Esophagus squamous epithelium (tissue), 5 donors: ENCODE measurements at places on chromosomes 11 and 22. TPM values are rescaled to one million over a fixed set of nuclear protein-coding genes. Genes with fewer than 3 reads are reported as not detected.

DNA sequence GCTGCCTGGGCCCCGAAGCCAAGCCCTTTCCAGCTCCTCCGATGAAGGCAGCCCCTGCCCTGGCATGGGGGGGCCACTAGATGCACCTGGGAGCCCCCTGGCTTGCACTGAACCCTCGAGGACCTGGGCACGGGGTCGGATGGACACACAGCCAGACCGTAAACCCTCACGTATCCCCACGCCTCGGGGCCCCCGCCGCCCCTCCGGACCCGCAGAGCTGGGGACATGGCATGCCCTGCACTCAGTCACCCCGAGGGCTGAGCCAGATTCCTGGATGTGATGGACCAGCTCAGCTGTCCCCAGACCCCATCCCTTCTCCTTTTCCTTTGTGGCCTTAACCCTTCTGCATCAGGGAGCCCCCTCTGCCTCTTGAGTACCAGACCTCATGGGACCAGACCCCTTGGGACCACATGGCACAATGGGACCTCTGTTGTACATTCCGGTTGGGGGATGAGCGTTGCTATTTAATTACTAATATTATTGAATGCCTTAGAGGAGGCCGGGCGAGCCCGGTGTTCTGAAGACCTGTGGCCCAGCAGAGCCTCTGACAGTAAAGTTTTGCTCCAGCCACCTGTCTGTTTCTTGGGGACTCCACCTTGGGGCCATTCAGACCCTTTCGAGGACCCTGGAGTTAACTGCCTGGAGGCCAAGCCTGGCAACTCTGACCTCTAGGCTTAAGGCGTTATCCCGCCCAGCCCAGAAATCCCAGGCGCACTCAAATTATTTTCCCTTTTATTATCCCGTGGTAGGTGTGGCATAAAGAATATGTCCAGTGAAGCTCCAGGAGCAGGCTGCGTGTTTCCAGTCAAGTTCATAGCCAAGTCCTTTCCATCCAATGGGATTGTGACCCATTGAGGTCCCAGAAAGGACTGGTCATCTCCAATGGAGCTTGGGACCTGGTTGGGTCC is 3.0 kb downstream of the RASL10A start:
- H3K27me3 ChIP-seq: peaks cover 8% of the 10 kb centered on the region
- H3K4me1 ChIP-seq: peaks cover 66% of the 10 kb centered on the region
- DNase-seq: no peak
- peak overlapping the region; percentile 91 for H3K27ac ChIP-seq
- H3K4me3 ChIP-seq: no peak overlapping the region
- peaks cover 9% of the 10 kb centered on the region for H3K36me3 ChIP-seq

DNA sequence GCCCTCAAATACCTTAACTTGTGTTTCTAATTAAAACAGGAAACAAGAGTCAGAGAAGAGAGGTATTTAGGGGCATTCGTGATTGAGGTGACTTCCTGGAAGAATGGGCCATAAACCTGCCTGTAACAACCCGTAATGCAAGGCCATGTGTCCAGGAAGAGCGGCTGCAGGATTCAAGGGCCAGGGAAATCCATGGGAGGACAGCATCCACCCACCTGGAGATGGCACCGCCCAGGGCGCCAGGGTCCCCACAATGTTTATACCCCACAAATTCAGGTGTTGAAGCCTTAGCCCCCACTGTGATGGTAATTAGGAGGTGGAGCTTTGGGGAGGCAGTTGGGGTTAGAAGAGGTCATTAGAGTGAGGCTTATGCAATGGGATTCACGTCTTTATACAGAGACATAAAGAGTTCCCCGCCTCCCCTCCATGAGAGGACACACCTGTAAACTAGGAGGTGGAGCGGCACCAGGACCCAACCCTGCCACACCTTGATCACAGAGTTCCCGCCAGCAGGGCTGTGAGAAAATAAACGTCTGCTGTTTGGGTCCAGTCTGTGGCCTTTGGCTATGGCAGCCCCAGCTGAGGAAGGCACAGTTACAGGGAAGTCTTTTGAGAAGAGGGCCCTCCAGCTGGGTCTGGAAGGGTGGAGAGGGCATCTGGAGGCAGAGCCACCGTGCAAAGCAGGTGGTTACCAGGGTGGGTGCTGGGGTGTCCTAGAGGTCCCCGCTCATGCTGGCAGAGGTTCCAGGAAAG is 1394.3 kb downstream of the TBC1D22A start:
- H3K4me3 ChIP-seq: no peak overlapping the region
- DNase-seq: no peak
- no peaks in the 10 kb centered on the region for H3K4me1 ChIP-seq

DNA sequence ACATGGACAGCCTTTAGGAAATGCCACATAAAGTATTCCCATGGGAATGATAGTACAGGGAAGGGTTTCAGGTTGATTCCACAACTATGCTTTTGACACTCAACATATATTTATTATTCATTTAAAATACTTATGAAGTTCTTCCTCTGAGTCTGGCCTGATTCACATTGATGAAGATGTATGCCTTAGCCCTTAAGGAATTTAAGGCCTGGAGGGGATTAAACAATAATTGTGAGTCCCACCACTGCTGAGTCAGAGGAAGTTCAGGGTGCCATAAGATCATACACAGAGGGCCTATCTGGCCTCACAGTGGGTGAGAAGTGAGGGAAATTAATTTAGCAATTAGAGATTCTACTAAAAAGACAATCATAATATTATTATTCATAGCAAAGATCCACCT is 161.1 kb upstream of the SNX19 start:
- no peak overlapping the region for H3K27ac ChIP-seq
- no peaks in the 10 kb centered on the region for H3K4me1 ChIP-seq
- H3K36me3 ChIP-seq: no peaks in the 10 kb centered on the region
- DNase-seq: no peak

- no peaks in the 10 kb centered on the region for H3K4me1 ChIP-seq
- no peak overlapping the region for H3K4me3 ChIP-seq
- no peak overlapping the region for H3K27ac ChIP-seq
- peaks cover 2% of the 10 kb centered on the region for H3K27me3 ChIP-seq
Measured at GRCh38 chr22:18103527-18104269, 6.9 kb upstream of the TUBA8 start.

DNA sequence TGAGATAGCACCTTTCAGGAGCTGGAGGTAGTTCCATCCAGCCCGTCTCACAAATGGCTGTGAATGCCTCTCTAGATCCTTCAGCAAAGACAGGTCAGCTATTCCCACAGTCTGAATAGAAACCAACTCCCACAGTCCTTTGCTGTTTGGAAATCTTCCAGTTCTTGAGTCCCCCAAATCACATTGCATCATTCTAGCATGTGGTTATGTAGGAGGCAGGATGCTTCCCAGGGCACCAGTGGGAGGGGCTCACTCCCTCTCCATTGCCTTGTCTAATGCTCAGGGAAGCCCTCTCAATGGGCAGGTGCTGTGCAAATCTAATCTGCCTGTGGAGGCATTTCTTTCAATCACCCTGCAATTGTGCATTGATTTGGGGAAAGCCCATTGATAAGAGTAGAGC is 14.6 kb downstream of the NAV2 start:
- H3K4me1 ChIP-seq: peaks cover 22% of the 10 kb centered on the region
- no peak overlapping the region for H3K4me3 ChIP-seq
- no peak overlapping the region for H3K27ac ChIP-seq
- H3K36me3 ChIP-seq: no peaks in the 10 kb centered on the region
- no peak for DNase-seq

GRCh38 chr11:132158091-132158490 is 787.7 kb downstream of the NTM start:
- no peaks in the 10 kb centered on the region for H3K36me3 ChIP-seq
- no peaks in the 10 kb centered on the region for H3K4me1 ChIP-seq
- H3K27ac ChIP-seq: no peak overlapping the region
- DNase-seq: no peak
- no peaks in the 10 kb centered on the region for H3K27me3 ChIP-seq

DNA sequence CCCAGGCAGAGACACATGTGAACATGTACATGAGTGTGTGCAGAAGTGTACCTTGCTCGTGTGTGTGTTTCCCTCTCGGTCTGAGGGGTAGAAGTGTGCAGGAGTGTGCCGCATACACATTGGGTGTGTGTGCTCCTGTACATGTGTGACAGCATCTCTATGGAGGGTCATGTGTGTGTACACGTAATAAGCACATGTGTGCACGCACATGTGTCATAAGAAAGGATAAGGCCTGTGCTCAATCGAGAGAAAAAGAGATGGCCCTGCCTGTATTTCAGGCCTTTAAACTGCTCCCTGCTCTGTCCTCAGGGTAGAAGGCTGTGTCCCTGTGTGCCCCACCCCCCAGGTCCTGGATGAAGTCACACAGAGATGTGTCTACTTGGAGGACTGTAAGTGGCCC is 61.8 kb downstream of the OTOG start:
- no peak overlapping the region for H3K4me3 ChIP-seq
- no peak overlapping the region for H3K27ac ChIP-seq
- H3K4me1 ChIP-seq: no peaks in the 10 kb centered on the region

DNA sequence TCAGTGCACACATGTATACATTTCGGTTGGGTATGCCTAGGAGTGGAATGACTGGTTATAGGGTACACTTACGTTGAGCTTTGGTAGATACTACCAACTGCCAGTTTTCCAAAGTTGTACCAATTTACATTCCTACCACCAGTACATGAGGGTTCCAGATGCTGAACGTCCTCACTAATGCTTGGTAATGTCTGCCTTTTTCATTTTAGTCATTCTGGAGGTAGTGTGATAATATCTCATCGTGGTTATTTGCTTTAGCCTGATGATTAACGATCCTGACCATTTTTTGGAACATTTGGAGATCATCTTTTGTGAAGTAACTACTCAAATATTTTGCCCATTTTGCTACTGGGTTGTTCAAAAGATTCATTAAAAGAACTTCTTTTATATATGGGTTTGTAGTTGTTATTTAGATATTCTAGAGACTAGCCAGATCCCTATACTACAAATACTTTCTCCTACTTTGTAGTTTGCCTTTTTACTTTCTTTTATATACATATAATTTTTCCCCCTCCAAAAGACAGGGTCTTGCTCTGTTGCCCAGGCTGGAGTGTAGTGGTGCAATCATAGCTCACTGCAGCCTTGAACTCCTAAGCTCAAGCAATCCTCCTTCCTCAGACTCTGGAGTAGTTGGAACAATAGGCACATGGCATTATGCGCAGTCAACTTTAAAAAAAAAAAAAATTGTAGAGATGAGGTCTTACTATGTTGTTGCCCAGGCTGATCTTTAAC is 62.1 kb downstream of the RBFOX2 start:
- DNase-seq: no peak
- no peak overlapping the region for H3K27ac ChIP-seq
- H3K4me1 ChIP-seq: peaks cover 42% of the 10 kb centered on the region
- H3K4me3 ChIP-seq: no peak overlapping the region
- H3K27me3 ChIP-seq: no peaks in the 10 kb centered on the region

- H3K4me1 ChIP-seq: peaks cover 86% of the 10 kb centered on the region
- DNase-seq: no peak
- H3K36me3 ChIP-seq: no peaks in the 10 kb centered on the region
Measured at GRCh38 chr22:30324014-30324730, 2.6 kb downstream of the TBC1D10A start.

DNA sequence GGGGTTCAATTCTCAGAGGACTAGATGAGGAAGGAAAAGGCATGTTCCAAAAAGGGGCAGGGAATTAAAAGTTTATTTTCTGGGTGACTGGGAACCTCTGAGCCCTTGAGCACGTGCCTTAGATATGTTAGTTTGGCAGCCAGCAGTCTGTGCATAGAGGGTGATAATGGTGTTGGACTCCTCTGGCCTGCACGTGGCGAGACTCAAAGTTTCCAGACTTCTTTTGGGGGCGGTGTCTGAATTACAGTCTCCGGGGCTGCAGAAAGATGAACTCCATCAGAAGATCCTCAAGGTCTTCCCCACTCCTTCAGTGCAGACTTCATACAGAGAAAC is 861 bp upstream of the ZNRF3 start:
- H3K36me3 ChIP-seq: no peaks in the 10 kb centered on the region
- no peak for DNase-seq
- H3K27me3 ChIP-seq: no peaks in the 10 kb centered on the region
- H3K4me1 ChIP-seq: peaks cover 14% of the 10 kb centered on the region

DNA sequence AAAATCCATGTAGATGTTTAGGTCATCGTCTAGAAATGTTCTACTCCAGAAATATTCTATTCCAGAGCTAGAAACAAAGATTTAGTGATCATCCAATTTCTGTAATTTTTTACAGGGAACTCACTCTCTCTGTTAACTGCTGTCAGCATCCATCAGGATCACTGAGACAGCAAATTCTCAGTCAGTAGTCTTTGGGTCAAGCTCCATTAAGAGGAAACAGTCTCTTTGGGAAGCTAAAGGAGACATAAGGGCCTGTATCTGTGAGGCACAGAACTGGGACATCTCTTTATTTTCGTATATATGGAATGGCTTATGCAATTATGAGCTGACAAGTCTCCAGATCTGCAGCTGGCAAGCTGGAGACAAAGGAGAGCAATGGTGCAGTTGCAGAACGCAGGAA is 48.3 kb downstream of the PIK3C2A start:
- H3K4me3 ChIP-seq: no peak overlapping the region
- H3K36me3 ChIP-seq: no peaks in the 10 kb centered on the region
- H3K27ac ChIP-seq: no peak overlapping the region
- H3K4me1 ChIP-seq: no peaks in the 10 kb centered on the region

DNA sequence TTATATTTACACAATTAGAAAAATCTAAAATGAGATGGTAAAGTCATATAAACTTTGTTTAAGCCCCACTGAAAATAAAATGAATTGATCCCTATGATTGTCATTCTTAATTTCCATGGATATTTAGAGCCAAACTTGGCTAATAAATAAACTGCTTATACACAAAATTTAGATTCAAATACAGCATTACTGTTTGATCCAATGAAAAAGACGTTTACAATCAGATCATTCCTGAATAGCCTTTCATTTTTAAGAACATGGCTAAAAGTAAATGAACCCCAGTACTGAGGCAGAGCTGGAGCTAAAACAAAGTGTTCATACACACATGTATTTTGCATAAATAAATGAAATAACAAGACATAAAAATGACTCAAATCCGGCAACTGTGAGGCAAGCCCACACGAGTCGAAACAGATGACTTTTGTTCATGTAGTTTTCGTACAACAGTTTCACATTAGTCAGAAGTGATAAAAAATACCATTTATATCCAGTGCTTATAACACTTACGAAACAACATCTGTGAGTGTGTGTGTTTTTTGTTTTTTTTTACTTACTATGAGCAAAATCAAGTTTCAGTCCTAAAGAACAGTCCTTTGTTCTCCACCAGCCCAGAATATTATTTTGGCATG is 386.5 kb downstream of the SOX6 start:
- peak overlapping the region; percentile 9 for H3K4me3 ChIP-seq
- DNase-seq: no peak
- no peaks in the 10 kb centered on the region for H3K36me3 ChIP-seq
- H3K27ac ChIP-seq: peak overlapping the region; percentile 85
- no peaks in the 10 kb centered on the region for H3K27me3 ChIP-seq
- H3K4me1 ChIP-seq: peaks cover 62% of the 10 kb centered on the region

- no peak overlapping the region for H3K27ac ChIP-seq
- no peak for DNase-seq
- no peak overlapping the region for H3K4me3 ChIP-seq
Measured at GRCh38 chr11:41045266-41045665, 414.2 kb downstream of the LRRC4C start.

The SCN2B gene
- not detected for total RNA-seq

The PANX3 gene
- not detected for total RNA-seq

The NAV2 gene
- total RNA-seq: 12.5 TPM

The ENTHD1 gene
- total RNA-seq: not detected

The FAM83F gene
- total RNA-seq: 26.9 TPM

The GNG3 gene
- not detected for total RNA-seq

The OR5J2 gene
- total RNA-seq: not detected
